ENCODE measurements at places on chromosomes 13 and 19.
A peak's percentile ranks its signal among the peaks of the same experiment; 100 is the strongest.

GRCh38 chr19:53818756-53819155, 5.4 kb downstream of the NLRP12 start:
- no peak for DNase-seq

GRCh38 chr19:53365899-53366493, 491 bp downstream of the ZNF525 start:
- peak; percentile 26 for DNase-seq

GRCh38 chr19:5074407-5074806, 105.5 kb downstream of the KDM4B start:
- no peak for DNase-seq

GRCh38 chr13:77868717-77869116, 49.9 kb downstream of the EDNRB start:
- no peak for DNase-seq

GRCh38 chr19:56155124-56155687, 14.1 kb downstream of the ZNF444 start:
- DNase-seq, result no peak

DNA sequence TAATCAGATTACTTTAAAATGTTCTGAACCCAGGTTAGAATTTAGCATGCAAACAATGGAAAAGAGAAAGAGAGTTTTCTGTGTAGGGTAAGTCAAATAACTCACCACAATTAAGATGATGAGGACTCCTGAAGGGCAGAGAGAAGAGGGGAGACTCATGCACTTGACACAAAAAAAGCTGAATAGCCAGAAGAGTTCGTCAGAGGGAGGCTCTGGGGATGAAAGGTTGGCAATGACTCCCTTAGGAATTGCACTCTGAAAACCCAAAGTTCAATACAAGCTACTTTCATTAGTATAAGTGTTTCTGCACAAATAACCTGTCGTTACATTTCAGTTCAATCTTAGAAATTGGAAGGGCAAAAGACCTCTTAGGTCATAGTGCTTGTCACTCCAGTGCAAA, 434.4 kb upstream of the PCDH9 start:
- no peak for DNase-seq

- DNase-seq, result no peak
Observed at GRCh38 chr19:17069193-17069592, 6.1 kb downstream of the HAUS8 start.

DNA sequence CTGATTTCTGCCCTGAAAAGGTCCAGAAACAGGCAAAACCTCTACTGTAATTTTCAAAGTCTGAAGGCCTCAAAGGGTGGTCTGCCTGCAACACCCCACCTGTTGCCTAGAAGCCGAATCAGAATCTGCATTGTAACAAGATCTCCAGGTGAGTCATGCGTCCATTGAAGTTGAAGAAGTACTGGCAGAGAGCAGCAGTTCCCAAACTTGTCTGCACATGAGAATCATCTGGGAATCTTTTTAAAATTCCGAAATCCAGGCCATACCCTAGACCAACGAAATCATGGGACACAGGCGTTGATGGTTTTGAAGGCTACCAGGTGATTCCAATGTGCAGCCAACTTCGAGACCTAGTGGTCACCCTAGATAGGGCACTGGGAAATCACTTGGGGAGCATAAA, 16.0 kb upstream of the CLN5 start:
- no peak for DNase-seq

- no peak for DNase-seq
Observed at GRCh38 chr13:95296326-95296925, 4.8 kb downstream of the ABCC4 start.

GRCh38 chr13:114151565-114152284, 19.3 kb upstream of the RASA3 start:
- peak; percentile 69 for DNase-seq

DNA sequence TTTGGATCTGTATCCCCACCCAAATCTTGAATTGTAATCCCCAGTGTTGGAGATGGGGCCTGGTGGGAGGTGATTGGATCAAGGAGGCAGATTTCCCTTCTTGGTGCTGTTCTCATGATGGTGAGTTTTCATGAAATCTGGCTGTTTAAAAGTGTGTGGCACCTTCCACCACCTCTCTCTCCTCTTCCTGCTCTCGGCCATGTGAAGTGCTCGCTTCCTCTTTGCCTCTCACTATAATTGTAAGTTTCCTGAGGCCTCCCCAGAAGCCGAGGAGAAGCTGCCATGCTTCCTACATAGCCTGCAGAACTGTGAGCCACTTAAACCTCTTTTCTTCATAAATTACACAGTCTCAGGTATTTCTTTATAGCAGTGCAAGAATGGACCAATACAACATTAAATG, 15.7 kb downstream of the COMMD6 start:
- DNase-seq, result no peak

- no peak for DNase-seq
Observed at GRCh38 chr19:29283366-29283765, 70.4 kb upstream of the UQCRFS1 start.

GRCh38 chr13:102709536-102709935, 14.7 kb upstream of the METTL21C start:
- DNase-seq, result no peak

DNA sequence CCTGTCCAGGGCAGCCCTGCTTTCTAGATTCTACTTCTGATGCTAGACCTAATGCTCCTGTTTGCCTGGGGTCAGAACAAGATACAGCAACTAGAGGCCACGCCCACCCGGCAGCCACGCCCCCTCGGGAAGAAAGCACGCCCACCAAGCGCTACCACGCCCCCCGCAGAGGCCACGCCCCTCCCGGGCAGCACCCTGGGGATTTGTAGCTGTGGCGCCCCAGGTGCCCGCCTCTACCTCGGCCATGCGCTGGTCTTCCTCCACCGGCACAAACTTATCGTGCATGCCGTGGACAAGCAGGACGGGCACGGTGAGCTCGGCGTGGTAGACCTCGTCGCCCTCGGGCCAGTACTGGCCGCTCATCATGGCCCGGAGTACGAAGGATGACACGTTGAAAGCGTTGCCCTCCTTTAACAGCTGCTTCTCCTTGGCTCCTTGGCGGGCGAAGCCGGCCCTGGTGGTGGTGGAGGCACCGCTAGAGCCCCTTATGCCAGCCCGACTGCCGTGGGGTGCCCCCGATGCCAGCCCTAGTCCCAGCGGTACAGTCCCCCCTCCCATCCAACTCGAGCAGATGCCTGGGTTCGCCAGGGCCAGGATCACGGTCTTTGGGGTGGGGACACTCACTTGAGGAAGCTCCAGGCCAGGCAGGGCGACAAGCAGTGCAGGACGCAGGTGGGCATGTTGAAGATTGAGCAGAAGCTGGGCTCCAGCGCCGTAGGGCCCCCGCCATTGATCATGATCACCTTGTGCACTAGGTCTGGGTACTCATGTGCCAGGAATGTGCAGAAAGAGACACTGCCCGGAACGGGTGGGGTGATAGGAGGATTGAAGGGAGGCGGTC, 9.0 kb downstream of the ABHD8 start:
- DNase-seq, result peak; percentile 69

DNA sequence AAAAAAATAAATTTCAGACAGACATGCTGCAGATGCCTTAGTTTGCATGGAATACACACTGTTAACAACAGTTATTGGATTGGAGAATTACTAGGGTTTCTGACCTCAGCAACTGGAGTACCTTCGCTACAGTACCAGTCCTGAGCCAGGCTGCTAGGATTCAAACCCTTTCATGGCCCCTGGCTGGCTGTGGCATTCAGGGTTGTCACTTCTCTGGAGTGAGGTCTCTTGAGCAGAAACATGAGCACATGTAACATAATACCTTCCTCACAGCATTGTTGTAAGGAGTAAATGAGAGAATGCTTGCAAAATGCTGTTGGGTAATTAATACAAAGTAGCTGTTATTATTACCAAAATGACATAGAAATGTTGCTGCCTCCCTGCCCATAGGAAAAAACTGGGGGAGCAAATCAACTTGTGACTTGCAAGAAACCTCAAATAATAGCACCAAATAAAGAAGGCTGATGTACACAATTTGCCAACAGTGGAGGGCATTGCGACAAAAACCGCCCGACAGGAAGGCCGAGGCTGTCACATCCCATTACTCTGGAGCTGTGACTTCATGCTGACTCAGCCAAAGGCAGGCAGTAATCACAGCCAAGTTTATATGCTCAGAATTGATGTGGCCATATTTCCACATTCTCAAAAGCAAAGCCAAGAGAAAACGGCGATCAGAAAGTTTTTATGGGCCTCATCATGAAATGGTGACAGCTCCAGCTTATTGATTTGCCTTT, 100.4 kb downstream of the RFC3 start:
- DNase-seq, result no peak

DNA sequence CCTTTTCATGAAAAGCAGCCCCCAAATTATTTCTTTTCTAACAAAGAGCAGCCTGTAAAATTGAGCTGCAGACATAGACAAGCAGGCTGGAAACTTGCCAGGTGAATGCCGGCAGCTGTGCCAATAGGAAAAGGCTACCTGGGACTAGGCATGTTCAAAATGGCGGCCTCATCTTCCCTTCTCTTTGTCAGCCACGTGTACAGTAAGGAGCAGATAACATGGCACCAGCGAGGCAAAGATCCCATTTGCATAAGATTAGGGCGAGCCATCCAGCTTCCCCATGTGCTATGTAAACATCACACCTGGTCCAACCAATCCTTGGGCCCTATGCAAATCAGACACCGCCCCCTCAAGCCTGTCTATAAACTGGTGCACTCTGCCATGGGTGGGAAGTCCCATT, 31.2 kb upstream of the CACNA1A start:
- DNase-seq, result no peak

DNA sequence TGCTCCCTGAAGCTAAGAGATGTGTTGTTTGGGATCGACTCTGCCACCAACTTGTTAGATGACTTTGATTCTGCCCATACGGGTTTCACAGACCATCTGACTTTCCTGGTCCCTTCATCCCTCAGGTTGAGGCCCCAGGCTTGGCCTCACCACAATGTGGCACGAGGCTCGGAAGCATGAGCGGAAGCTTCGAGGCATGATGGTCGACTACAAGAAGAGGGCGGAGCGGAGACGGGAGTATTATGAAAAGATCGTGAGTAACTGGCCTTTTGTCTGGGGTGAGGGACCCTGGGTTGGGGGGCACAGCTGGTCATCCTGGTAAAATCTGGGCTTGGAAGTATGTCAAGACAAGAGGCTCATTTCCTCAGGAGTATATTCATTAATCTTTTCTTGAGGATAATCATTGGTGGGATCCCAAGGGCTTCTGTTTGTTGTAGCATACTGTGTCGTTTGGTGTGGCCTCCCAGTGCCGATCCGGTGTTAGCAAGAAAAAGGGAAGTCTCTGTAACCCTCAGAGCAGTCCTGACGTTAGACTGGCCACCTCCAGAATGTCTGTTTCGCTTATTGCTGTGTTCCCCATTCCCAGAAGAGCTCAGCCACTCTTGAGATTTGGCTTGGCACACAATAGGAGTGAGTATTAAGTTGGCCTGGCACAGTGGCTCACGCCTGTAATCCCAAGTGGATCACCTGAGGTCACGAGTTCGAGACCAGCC, 1.4 kb downstream of the CLASRP start:
- DNase-seq, result no peak

DNA sequence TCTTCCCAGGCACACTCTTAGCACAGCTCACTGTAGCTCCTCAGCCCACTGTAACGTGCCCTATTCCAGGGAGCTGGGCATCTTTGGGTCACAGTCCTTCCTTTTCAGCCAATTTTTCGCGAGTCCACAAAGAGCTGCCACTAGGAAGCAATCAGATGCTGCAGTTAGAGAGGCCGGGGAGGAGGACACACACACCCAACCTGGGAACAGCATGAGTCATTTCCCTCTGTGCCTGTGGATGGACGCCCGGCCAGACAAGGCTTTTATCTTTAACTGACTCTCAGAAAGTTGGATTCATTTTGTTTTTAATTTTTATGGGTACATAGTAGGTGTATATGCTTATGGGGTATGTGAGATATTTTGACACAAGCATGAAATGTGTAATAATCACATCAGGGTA, 918.6 kb downstream of the UQCRFS1 start:
- no peak for DNase-seq

DNA sequence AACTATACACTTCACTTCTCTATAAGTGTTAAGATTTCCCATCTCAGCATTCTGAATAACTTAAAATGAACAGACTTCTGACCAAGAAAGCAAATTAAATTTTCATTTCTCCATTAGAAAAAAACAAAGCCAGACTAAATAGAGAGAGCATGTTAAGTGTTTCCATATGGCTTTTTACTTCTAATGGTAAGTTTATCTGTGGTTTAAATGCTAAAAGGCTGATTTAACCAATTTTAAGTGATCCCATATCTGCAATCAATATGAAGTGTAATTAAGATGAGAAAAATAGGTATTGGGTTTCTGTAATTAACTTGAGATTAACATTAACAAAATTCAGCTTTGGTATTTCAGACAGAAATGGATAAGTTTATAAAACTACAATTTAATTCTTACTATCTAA, 107.8 kb downstream of the ELF1 start:
- DNase-seq, result no peak

DNA sequence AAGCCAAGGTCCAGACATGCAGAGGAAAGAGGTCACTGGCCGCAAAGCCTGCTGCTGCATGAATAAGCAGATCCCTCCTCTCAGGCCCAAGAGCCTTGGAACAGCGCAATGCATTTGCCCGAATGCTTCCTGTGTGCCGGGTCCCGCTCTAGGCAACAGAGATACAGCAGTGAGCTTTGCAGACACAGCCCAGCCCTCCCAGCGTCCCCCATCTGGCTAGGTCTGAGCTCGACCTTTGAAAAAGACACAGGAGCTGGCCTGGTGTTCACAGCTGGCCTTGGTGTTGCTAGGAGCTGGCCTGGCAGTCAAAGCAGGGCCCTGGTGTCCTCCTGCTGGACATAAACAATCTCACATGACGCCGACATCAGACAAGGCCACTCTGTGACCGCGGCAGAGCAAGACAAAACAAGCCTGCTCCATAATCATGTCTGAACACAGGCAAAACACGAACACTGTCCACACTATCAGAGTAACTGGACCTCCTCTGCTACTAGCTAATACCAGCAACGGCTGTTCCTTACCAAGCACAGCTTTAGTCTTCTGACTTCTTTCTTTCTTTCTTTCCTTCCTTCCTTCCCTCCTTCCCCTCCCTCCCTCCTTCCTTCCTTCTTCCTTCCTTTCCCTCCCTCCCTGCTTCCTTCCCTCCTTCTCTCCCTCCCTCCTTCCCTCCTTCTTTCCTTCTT, 5.7 kb upstream of the PEX11G start:
- DNase-seq, result no peak

DNA sequence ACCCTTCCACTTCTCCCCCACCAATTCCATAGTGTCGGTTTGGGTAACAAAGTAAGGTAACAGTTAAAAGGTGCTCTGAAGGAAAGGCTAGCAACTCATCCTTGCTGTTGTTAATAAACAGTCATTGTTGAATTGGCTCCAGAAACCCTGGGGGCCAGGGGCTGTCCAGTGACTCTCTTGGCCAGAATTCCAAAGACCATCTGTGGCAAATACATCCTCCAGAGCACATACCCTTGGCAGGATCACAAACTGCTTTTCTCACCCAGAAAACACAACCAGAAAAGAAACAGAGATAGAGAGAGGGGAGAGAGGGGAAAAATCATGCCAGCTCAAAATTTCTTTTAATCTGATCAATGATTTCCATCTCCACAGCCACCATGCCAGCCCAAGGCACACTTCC, 22.1 kb downstream of the CACNA1A start:
- no peak for DNase-seq

Data from stimulated activated CD4-positive, alpha-beta T cell treated with anti-CD3 and anti-CD28 coated beads, Interleukin-1b, Interleukin-23, amount 100 ng/mL, for 48 hours (primary cell).